Heart right ventricle (tissue), 16 donors: ENCODE measurements at places on chromosomes 1 and 21. TPM values are rescaled to one million over a fixed set of nuclear protein-coding genes. Genes with fewer than 3 reads are reported as not detected.

The CRYAA gene
- polyA plus RNA-seq = not detected

The VHLL gene
- not detected for polyA plus RNA-seq

The LGR6 gene
- 3.7 TPM for polyA plus RNA-seq

The GJB4 gene
- not detected for polyA plus RNA-seq

The HHIPL2 gene
- 0.03 TPM for polyA plus RNA-seq

The GSTM1 gene
- 39.6 TPM for polyA plus RNA-seq

The GCLM gene
- 4.4 TPM for polyA plus RNA-seq

The CAMTA1 gene
- polyA plus RNA-seq = 182 TPM

The CRNN gene
- not detected for polyA plus RNA-seq

The TRIM46 gene
- polyA plus RNA-seq = 0.04 TPM

The NEGR1 gene
- polyA plus RNA-seq = 2.3 TPM

The ZNF593OS gene
- polyA plus RNA-seq = not detected

The OLIG2 gene
- polyA plus RNA-seq = not detected

The ZNF648 gene
- polyA plus RNA-seq = not detected

The LCE3E gene
- not detected for polyA plus RNA-seq

The CLCNKB gene
- 0.57 TPM for polyA plus RNA-seq

The LCE1D gene
- polyA plus RNA-seq = not detected

The MARK1 gene
- 7.2 TPM for polyA plus RNA-seq

The NUAK2 gene
- polyA plus RNA-seq = 0.29 TPM

The SLC16A4 gene
- 1.5 TPM for polyA plus RNA-seq

The OR2M3 gene
- not detected for polyA plus RNA-seq

The TMEM200B gene
- 1.8 TPM for polyA plus RNA-seq

The LRRC42 gene
- 13.2 TPM for polyA plus RNA-seq

The IGSF9 gene
- polyA plus RNA-seq = 0.15 TPM

The FAM163A gene
- polyA plus RNA-seq = 0.15 TPM

The TNFAIP8L2 gene
- polyA plus RNA-seq = 4.0 TPM

The ITLN2 gene
- not detected for polyA plus RNA-seq

The LCE1B gene
- not detected for polyA plus RNA-seq

The TMEM39B gene
- polyA plus RNA-seq = 7.5 TPM

The ZNF695 gene
- polyA plus RNA-seq = 0.01 TPM

The TSEN15 gene
- polyA plus RNA-seq = 31.1 TPM
